Tongue (tissue), 3 donors: ENCODE measurements at places on chromosomes 16 and 17.

DNA sequence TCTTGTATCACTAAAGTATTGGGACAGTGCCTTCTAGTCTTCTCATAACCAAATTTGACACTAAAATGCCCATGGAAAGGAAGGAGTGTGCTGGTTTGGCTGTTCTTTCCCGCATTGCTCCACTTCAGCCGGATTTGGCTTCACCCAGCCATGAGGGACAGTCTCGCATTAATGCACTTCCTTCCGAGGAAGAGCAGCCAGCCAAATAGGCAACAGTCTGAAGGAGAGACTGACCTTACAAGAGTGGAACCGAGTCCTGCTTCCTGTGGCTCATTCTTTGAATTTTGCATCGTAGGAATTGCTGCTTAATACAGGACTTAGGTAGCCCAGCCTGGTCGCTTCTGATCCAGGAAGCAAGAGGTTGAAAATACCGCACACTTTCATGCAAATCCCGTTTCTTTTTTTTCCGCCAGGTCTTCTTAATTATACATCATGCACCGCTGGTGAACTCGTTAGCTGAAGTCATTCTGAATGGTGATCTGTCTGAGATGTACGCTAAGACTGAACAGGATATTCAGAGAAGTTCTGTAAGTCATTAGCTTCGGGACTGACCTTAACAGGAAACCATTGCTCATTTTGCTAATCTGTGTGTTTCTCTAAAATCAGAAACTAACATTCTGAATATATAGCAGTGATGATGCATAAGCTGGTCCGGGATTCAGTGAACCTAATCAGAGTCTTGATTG lies 38.2 kb downstream of the CLEC16A start:
- DNase-seq = peak; percentile 72

DNA sequence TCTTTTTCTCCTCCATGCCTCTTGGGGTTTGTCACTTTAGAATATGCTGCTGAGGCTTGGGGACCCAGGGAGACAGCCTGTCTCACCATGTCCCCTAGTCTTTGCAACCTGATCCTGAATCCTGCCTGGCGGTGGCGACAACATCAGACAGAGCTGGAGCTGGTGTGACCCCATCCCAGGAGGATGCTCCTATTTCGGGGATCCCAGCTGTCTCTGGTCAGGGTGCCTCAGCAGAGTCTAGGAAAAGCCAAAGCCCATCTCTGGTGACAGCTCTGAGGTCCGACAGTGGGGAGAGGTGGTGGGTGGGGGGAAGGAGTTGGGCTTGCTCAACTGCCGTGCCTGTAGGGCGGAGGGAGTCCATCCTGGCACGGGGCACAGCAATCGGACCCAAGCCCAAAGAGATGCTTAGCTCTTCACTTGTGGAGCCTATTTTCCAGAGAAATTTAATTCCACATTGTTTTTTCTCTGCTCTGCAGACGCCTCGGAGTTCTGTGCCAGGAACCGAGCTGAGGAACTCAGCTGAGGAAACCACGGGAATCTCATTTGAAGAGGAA lies 10.3 kb upstream of the TNS4 start:
- no peak for DNase-seq

DNA sequence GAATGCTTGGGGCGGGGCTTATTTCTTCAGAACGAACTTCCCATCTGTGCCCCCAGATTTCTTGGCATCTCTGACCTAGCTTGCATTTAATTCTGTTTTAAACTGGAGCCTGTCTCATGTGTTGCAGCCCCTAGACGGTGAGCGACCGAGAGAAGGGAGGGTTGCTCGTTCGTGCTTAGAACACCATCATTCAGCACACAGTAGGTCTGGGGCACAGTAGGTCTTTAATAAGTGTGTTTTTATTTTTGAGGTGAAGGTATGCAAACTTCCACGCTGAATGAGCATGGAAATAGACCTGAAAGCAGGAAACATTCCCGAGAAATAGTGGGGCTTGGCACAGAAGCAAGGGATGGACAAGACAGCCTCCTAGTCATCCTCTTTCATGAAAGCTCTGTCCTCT lies 57.0 kb upstream of the TAC4 start:
- no peak for DNase-seq

GRCh38 chr16:10738231-10739077 lies 5.2 kb upstream of the NUBP1 start:
- DNase-seq = peak; percentile 39

GRCh38 chr16:61024180-61024900 lies 1011.9 kb downstream of the CDH8 start:
- DNase-seq = no peak

DNA sequence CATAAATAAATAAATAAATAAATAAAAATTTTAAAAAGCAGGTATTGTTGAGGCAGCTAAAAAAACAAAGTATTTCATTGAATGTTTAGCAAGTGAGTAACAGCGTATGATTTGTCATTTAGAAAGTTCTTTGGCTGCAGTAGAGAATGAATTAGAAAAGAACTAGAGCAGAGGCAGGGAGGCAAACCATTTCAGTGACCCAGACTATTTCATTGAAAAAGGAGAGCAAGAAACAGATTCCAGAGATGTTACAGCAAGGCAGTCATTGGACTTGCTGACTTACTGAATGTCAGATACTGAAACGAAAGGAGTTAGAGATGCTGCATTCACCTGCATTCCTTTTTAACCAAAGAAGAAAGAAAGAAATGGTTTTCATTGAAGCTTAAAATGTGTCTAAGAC lies 105.5 kb upstream of the HLF start:
- no peak for DNase-seq

DNA sequence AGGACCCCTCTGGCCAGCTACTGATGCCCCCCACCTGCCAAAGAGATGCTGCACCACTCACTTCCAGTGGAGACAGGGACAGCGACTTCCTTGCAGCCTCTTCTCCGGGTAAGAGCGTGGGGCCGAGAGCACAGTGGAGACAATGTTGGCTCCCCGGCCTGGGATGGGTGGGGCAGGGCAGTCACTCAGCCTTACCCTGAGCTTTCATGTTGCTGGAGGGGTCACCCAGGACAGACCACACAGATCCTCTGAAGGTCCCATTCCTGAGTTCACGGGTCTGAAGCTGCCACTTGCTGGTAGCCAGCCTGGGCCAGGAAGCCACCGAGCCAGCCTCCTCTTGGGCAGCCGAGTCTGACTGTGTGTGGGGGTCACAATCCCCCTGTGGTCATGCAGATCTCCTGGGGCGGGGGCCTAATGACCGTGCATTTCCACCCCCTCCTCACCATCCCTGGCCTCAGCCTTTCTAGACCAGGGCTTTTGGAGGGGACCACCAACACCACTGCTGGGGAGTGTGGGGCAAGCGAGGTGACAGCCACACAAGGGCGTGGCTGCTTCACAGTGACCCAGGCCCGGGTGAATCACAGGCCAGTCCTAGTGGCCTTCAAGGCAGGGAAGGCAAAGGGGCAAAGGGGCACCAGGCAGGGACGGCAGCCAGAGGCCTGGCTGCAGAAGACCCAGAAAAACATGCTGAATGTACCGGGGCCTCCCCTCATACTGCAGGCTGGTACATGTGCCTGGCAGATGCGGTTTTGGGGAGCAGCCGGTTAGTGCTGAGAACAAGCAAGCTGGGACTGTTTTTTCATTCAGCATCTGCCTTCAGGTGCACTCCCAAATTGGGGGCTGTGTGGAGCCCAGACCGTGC lies 10.4 kb downstream of the TAF1C start:
- DNase-seq = no peak

DNA sequence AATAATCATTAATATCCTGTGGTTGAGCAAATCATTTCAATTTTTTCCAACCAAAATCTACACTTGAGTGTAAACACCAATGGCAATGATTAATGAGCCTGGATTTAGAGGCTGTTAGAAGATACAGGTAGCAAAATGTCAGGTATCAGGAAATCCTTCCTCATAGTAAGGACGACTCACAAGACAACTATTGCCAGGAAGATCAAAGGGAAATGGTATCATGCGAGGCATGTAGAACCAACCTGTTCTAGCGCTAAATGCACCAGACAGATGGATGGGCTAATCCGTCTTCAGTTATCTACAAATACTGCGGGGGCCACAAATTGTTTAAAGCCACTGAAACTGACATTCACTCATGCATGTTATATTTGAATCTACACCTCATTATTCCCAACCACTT lies 28.1 kb downstream of the TOX3 start:
- DNase-seq = no peak

- no peak for DNase-seq
These were observed 224 bp upstream of the NHERF1 start for GRCh38 chr17:74748279-74748528.

DNA sequence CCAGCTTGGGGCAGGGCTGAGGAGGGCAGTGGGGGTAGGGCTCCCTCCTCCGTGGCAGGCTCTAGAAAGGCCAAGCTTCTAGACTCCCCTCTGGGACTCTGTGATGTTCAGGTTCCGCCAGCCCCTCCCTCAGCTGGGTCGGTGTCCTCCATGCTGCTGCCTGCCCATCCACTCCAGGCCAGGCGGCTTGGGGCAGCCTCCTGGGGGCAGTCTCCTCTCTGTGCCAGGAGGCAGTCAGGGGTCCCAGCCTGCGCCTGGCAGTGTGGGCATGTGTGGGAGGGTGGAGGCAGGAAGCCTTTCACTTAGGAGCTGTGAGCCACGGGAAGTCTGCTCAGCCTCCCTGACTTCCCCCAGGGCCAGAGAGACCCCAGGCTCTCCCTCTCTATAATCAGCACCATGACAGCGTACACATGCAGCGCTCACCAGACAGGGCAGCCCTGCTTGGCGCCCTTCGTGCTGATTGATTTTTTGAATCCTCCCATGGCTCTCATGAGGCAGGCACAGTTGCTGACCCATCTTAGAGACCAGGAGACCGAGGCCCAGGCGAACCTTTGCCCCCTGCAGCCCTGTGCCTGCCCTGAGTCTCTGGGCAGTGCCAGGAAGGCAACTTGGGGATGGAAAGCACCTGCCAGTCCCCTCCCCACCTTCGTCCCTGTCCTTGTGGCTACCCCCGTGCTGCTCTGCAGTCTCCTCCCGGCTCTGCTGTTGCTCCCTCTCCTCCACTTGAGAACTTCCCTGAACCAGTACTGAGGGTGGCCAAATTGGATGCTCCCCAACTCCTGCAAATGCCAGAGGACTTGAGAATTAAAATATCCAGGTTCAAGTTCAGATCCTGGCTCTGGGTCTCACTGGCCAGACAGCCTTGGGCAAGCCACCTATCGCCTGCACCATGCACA lies 234.7 kb upstream of the GSE1 start:
- no peak for DNase-seq

- no peak for DNase-seq
These were observed 58.9 kb downstream of the GP2 start for GRCh38 chr16:20268409-20268808.

DNA sequence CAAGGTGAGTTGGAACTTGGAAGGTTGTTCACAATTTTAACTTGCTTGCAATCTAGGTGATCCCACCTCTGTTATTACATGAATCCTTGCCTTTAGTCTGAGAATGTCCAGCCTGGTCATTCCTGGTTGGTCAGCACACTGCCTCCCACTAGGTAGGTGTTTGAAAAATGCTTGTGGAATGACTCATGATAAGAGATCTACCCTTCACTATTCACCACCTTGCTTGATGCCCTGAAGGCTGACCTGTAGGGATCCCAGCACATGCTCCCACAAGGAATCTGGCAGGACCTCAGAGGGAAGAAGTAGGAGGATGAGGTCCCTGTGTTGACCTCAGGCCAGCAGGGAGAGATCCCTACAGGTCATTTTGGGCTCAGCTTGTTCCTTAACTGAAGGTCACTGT lies 30.2 kb upstream of the ABCA3 start:
- no peak for DNase-seq

GRCh38 chr16:471353-472198 lies 46.1 kb downstream of the RAB11FIP3 start:
- DNase-seq = peak; percentile 82

DNA sequence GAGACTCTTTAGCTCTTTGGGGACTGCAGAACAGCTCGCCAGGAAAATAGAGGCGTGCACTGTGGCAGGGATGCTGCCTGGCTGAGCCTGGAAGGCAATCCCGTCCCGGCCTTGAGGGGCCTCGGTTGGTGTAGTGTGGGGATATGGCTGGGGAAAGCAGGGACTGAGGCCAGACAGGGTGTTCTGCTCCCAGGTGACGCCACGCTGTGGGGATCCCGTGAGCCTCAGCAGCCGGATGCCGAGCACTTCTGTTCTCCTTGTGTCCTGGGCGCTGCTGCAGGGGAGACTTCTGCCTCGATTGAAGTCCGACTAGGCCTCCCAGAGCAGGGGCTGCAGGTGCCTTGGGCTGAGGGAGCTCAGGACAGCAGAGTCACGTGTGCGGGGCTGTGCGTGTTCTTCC lies 72.6 kb downstream of the BANP start:
- no peak for DNase-seq

DNA sequence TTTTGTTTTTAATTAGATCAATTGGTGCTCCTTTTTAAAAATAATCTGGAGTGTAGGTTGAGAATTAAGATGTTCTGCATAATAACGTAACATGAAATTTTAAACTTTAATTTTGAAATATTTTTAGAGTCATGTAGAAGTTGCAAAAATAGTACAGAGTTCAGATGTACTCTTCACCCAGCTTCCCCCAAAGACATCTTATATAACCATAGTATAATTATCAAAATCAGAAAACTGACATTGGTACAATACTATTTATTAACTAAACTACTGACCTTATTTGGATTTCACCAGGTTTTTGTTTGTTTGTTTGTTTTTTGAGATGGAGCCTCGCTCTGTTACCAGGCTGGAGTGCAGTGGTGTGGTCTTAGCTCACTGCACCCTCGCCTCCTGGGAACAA lies 76.9 kb downstream of the PPM1E start:
- DNase-seq = no peak

DNA sequence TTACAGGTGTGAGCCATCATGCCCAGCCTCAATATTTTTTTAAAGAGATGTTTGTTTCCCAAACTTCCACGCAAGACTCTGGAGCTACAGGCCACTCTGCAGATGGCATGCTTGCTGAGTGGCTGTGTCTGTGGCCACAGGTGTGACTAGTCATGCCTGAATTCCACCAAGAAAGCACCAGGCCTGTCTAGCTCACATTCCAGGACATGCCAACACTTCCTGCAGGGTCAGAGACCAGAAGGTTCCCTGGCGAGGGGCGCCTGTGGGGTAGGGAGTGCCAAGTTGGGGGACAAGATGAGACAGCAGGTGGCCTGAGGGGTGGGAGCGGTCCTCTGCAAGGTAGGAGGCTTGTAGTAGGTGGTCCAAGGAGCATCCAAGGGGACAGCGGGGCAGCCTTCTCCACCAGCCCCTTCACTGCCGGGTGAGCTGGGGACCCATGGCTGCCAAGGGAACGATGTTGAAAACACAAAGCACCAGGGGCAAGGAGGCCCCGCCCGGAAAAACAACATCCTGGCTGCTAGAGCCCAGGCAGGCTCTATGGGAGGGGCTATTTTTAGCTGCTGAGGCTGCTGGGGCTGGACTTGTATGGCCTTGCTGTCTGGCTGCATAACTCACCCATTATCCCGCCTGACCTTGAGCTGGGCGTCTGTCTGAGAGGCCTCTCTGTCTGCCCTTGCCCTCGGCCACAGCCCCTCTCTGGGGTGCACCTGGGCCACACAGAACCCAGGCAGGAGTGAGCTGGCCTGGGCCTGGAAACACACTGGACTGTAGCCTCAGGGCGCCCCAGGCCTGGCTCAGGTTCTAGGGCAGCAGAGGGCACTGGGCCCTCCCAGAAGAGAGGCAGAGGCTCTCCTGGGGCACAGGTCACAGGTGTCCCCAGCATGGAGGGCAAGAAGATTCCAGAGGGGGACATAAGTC lies 5.7 kb downstream of the TRIM47 start:
- DNase-seq = peak; percentile 83

GRCh38 chr16:28106467-28107215 lies 43.1 kb upstream of the GSG1L start:
- no peak for DNase-seq

GRCh38 chr16:12391956-12392355 lies 411.7 kb downstream of the CPPED1 start:
- no peak for DNase-seq
